ENCODE measurements at places on chromosomes 12 and 14. TPM values are rescaled to one million over a fixed set of nuclear protein-coding genes. Genes with fewer than 3 reads are reported as not detected.

GRCh38 chr12:82554529-82554928 is 132.2 kb upstream of the TMTC2 start:
- no peaks in the 10 kb centered on the region for H3K27me3 ChIP-seq
- H3K4me1 ChIP-seq = no peaks in the 10 kb centered on the region
- DNase-seq = no peak

GRCh38 chr12:116012757-116013156 is 264.7 kb downstream of the MED13L start:
- H3K27me3 ChIP-seq = no peaks in the 10 kb centered on the region
- no peak overlapping the region for H3K27ac ChIP-seq
- H3K36me3 ChIP-seq = peaks cover 6% of the 10 kb centered on the region
- peaks cover 5% of the 10 kb centered on the region for H3K4me1 ChIP-seq
- H3K4me3 ChIP-seq = no peak overlapping the region

DNA sequence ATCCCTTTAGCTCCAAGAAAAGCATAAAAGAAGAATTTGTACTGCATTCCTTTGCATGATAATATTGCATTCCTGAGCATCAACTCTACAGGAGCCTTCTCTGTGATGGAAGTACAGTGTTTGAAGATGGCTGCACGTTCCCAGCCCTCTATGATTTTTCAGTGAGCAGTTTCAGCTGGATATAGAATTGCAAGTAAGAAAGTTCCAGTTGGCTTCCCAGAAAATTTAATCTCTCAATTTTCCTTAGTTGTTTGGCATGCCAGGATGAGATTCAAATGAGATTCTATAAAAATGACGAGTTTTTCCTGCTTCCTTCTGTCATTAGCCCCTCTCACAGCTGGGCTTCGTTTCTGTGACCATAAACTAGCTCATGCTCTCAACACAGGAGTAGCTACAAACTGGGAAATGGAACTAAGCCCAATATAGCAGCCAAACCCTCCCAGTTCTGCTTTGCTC is 109.9 kb downstream of the TTC8 start:
- H3K27me3 ChIP-seq = no peaks in the 10 kb centered on the region
- no peak for DNase-seq
- no peak overlapping the region for H3K27ac ChIP-seq

GRCh38 chr12:85280984-85281630 is 1.1 kb downstream of the ALX1 start:
- no peak for DNase-seq
- H3K4me1 ChIP-seq = peaks cover 32% of the 10 kb centered on the region
- peak overlapping the region; percentile 99 for H3K4me3 ChIP-seq
- H3K27ac ChIP-seq = peak overlapping the region; percentile 98
- peaks cover 90% of the 10 kb centered on the region for H3K27me3 ChIP-seq

DNA sequence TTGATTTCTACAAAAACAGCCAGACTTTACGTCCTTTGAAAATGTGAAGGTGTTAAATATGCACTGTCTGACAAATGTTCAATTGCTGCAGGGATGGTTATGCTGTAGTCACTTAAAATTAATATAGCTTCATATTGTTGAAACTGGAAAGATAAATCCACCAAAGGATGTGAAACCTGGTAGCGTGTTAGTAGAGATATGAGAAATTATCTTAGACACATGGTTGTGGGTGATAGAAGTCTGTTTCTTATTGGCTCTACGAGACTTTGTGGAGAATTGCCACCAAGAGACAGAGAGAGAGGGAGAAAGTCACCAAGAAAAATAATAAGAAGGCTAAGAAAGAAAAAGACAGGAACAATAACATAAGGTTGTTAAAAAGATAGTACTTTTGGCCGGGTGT is 2.6 kb upstream of the CAPRIN2 start:
- H3K27ac ChIP-seq = no peak overlapping the region
- H3K27me3 ChIP-seq = no peaks in the 10 kb centered on the region
- no peak for DNase-seq
- H3K4me1 ChIP-seq = peaks cover 25% of the 10 kb centered on the region

DNA sequence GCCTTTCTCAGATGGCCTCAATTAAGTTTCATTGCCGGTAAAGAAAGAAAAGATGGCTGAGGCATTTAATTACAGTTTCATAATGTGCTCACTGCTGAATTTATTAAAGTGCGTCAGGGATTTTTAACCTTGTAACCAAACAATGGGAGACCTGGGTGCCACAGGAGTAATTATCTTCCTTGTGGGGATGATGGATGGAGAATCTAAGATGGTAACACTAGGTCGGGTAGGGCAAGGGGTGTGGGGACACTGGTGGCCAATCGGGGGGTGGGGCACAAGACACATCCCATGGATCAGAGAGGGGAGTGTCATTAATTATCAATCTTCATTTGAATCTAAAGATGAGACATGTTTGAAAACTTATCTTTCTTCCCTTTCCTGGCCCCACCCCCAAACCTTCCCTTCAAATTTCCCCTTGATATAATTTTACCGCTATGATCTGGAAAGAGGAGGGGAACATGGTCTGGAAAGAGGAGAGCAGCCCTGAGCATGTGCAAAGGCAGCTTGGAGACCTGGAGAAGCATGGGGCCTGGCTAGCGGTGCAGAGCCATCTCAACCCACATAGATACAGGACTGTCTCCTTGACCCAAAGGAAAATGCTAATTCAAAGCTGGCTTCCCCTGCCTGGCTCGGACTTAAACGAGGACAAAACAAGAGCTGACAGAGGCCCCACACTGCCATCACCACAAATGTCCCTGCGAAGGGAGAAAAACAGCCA is 231.3 kb upstream of the NOS1 start:
- DNase-seq = no peak
- H3K4me1 ChIP-seq = no peaks in the 10 kb centered on the region
- no peak overlapping the region for H3K27ac ChIP-seq
- no peak overlapping the region for H3K4me3 ChIP-seq

ASPG gene
- not detected for total RNA-seq

GRCh38 chr14:38705220-38705619 is 397.8 kb downstream of the SEC23A start:
- no peak for DNase-seq
- no peaks in the 10 kb centered on the region for H3K36me3 ChIP-seq
- no peaks in the 10 kb centered on the region for H3K27me3 ChIP-seq
- no peak overlapping the region for H3K27ac ChIP-seq
- no peaks in the 10 kb centered on the region for H3K4me1 ChIP-seq

FAM181A gene
- total RNA-seq = 13.4 TPM

CAPZA3 gene
- not detected for total RNA-seq

DNA sequence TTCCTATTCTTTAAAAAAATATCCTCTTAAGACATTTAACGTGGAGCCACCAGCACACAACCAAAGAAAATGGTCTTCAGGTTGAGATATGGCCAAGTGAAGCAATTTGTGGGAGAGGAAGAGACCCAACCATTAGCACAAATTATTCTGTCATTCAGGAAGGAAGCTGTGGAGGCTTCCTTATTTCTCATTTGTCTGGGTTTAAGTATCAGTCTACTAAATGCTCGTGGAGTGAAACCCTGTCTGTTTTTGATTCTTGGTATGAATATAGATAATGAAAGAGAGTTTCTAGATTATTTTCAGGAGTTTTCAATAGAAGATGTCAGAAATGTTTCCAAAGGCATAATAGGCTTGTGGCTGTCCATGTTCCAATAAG is 125.1 kb downstream of the GPR65 start:
- H3K4me1 ChIP-seq = no peaks in the 10 kb centered on the region
- H3K36me3 ChIP-seq = no peaks in the 10 kb centered on the region
- no peak overlapping the region for H3K27ac ChIP-seq
- no peak for DNase-seq

AMN gene
- total RNA-seq = 0.23 TPM

DHRS4L2 gene
- total RNA-seq = 17.1 TPM

E2F7 gene
- 29.8 TPM for total RNA-seq

BEST3 gene
- total RNA-seq = not detected

DNA sequence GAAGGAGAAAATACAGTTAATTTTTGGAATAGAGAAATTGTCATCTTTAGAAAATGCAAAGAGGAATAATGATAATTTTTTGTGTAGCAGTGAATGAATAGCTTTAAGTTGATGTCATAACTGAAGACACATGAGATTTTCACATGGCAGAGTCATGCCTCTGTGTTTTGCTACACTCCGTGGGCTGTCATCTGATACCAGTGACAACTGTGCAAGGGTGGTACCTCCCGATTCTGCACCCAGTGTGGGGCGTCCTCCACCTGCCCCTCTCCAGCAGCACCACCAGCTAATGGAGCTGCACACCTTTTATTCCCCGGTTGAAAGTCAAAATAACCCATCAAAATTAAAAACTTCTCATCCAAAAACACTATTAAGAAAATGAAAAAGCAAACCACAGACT is 47.2 kb downstream of the ANKRD9 start:
- DNase-seq = no peak
- no peaks in the 10 kb centered on the region for H3K27me3 ChIP-seq
- peak overlapping the region; percentile 78 for H3K27ac ChIP-seq
- no peak overlapping the region for H3K4me3 ChIP-seq

LTBR gene
- 1.6 TPM for total RNA-seq

GRCh38 chr14:75280831-75281653 is 2.4 kb downstream of the FOS start:
- H3K4me1 ChIP-seq = peaks cover 42% of the 10 kb centered on the region
- H3K36me3 ChIP-seq = peaks cover 2% of the 10 kb centered on the region
- H3K27ac ChIP-seq = peak overlapping the region; percentile 62
- DNase-seq = no peak
- H3K4me3 ChIP-seq = peak overlapping the region; percentile 83
- H3K27me3 ChIP-seq = peaks cover 32% of the 10 kb centered on the region

GRCh38 chr12:47990351-47991105 is 13.7 kb downstream of the COL2A1 start:
- H3K27me3 ChIP-seq = no peaks in the 10 kb centered on the region
- DNase-seq = no peak
- H3K27ac ChIP-seq = no peak overlapping the region
- no peak overlapping the region for H3K4me3 ChIP-seq
- H3K4me1 ChIP-seq = peaks cover 34% of the 10 kb centered on the region
- peaks cover 22% of the 10 kb centered on the region for H3K36me3 ChIP-seq

GRCh38 chr14:52220924-52221811 is 46.3 kb upstream of the PTGDR start:
- no peak overlapping the region for H3K4me3 ChIP-seq
- no peaks in the 10 kb centered on the region for H3K4me1 ChIP-seq
- no peak for DNase-seq
- H3K27ac ChIP-seq = no peak overlapping the region
- H3K36me3 ChIP-seq = no peaks in the 10 kb centered on the region
- H3K27me3 ChIP-seq = no peaks in the 10 kb centered on the region

DNA sequence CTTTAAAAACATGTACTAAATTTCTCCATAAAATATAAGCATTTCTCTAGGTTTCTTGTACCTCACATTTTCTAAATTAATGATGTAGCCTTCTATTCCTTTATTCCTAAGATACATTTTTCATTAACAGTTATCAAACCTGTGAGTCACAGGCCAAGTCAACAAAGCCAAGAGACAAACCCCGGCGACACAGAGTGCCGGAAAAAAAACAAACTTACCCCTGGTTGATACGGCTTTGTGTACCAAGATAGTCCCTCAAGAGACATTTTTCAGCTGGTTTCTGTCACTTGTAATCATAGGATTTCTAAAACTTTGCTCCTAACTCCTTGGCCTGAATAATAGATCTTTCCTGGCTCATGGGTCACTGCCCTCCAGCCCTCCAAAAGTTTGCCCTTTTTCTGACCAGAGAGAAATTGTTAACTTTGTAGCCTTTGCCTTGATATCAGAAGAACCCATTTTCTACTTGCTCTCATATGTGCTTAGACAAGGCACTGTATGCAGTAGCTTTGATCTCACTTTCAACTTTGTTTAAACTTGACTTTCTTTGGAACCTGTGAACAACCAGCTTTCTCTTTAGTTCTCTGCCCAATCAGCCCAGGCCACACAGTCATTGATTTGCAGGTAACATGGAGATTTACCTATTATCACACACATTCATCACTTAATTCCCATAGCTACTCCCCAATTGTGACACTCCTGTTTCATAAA is 172.2 kb downstream of the PRKD1 start:
- H3K4me1 ChIP-seq = peaks cover 19% of the 10 kb centered on the region
- no peaks in the 10 kb centered on the region for H3K36me3 ChIP-seq
- no peaks in the 10 kb centered on the region for H3K27me3 ChIP-seq
- DNase-seq = no peak

DNA sequence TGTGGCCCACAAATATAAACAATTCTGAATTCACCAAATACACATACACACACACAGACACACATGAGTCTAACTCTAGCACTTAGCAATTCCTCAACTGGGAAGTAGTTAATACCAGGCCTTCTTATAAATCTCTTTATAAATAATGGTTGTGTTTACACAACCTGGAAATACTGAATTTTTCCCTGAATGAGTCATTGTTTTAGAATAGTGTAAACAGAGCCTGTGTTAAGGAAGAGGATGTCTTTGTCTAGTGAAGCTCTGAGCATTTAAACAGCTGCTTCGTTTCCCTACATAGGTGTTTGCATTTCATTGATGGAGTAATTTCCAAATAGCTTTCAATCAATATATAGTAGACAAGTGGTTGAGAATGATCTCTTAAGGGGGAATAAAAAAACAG is 218.8 kb downstream of the BTG1 start:
- H3K27ac ChIP-seq = no peak overlapping the region
- no peaks in the 10 kb centered on the region for H3K27me3 ChIP-seq
- no peak for DNase-seq
